ENCODE measurements at places on chromosomes 12 and 14.

DNA sequence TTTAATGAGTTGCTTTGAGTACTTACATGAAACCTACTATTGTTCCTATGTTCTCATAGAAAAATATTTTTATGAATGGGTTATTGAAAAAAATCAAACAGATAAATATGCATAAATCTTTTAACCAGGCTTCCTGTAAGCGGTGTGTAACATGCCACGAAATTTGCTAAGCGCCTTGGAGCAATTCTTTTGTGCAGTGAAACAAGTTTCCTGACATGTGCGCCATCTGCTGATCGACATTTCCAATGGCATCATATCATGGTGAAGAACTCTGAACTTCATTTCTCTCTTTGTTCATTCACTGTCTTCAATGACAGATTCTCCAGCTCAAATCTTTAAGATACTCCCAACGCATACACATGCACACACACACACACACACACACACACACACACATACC is 145.6 kb upstream of the NAV3 start:
- peak; percentile 70 for DNase-seq

- no peak for DNase-seq
Observed at GRCh38 chr14:90610346-90611040, 205.7 kb downstream of the TTC7B start.

DNA sequence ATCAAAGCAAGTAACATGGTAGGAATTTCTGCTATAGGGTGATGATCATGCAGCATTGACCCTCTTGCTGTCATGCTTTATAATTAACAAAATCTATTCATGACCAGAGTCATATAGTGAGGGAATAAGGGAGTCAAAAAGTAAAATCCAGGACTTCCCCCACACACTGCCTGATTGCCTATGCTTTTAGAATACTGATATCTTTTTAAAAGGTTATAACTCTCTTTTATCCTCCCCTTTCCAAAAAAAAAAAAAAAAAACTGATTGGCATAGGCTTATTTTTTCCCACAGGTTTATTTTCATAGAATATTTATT is 51.4 kb downstream of the ZFP36L1 start:
- no peak for DNase-seq

DNA sequence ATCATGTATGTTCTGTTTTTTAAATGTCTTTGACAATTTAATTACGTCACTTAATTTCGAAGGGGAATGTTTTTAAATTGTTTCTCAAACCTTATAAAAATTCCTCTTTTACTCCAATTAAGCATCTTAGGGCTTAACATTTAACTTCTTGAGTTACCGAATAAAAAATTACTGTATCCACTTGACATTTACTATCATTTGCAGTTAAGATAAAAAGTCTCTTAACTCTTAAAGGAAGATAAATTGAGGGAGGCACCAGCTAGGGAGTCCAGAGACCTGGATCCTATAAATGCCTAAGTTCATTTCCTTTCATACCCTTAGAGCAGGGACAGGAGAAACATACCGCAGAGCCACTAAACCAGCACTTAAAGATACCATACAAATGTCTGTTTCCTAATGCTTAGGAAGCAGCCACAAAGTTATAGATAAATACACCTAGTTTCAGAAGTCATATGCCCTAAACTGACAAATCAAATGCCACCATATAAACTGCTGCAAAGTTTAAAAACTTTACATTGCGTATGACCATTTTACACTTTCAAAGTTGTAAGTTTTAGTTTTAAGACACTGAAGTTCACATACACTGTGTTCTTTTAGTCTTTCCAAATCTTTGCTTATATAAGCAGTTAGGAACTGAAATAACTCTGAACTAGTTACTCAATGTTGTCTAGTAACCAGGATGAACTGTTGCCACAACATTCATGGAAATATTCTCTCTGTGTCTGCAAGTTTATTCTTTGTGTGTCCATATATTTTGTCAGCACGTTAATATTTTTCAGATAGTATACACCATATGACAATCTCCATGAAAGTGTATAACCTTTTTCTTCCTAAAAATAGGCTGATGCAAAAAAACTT is 71.2 kb downstream of the GALNT4 start:
- no peak for DNase-seq

DNA sequence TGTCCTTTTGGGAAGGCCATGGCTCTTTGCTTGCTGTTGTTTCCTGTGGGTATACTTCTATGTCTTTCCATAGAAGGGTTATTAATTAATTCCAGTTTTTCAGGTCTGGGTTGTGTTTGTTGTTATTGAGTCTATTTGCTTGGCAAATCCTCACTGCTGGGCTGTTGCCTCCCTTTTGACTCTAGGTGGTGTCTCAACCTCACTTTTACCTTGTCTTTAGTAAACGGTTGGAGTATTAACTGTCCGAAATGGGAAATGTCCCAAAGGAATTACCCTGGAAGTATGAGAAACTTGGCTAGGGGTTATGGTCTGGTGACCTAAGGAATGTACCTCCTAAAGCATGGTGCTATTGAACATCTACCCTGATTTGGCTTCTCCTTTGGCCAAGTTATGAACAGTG is 16.7 kb downstream of the PRH1 start:
- no peak for DNase-seq

DNA sequence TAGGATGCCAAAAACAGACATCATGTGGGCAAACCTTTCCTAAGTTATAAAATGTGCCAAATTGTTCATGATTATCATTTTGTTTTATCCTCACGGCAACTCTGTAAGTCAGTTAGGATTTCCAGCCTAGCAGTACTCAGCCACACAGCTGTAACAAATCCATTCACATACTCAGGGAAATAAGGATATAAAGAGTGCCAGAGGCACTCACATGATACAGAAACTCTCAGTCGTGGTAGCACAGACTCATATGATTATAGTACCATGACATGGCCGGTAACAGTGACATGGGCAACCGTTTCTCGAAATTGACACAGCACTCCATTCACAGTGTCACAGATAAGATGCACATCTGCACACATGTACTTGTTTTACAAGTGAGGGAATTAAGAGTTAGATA is 344.2 kb downstream of the LRIG3 start:
- DNase-seq = no peak

DNA sequence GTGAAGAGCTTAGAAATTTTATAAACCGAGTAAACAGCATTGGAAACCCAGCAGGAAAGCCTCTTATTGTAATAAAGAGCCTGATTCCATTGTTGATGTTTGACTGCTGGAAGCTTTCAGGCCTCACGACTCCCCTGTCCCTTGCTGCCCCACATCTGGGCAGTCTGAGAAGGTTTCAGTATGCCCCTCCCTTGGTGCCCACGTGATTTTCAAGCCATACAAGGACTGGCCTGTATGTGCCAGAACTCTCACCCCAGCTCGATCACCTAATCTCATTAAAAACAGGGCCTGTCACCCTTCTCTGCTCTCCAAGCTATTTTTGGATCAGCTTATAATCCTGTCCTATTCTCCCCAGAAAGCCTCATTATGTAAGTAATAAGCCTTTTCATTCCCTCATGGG is 7.5 kb upstream of the PYROXD1 start:
- no peak for DNase-seq

DNA sequence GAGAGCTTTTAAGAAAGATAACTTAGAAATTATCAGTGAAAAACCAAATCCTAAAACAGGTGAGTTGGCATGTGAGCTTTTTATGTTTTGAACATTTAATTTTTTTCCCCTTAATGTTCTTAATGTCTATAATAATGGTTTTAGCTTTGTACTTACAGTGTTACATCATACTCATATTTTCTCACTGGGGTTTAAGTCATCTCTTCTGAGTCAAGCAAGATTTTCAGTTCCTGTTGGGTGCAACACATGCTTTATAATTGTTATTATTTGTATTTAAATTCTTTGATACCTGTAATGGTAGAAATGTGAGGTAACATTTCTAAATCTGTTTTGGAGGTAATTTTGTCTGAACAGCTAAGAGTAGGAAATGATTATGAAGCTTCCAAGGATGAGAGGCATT is 113.0 kb downstream of the PLEKHA5 start:
- DNase-seq = no peak

- no peak for DNase-seq
Observed at GRCh38 chr12:101876322-101876860, 989 bp upstream of the DRAM1 start.

DNA sequence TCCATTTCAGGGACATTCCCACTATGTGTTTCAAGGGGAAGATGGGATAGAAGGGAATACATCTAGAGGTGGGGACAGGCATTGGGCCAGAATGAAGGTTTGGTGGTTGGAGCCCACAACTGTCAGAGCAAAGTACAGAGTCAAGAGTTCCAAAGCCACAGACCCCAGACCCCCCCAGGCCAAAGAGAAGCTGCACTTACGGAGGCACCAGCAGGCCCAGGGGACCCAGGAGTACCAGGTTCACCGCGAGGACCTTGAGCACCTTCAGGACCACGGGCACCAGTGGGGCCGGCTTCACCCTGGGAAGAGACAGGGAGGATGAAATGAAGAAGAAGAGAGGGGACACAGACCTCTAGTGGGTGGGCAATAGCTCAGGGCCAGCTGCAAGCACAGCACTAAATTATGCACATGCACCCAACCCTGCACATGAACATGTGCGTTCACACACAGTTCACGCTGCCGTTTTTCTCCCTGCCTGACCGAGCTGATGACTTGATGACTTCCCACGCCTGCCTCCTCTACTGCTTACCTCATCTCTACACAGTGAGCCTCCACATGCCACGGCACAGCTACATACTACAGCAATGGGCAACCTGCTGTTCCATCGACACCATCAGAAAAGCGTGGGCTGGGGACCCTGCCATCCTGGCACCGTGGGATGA is 16.7 kb downstream of the COL2A1 start:
- no peak for DNase-seq

DNA sequence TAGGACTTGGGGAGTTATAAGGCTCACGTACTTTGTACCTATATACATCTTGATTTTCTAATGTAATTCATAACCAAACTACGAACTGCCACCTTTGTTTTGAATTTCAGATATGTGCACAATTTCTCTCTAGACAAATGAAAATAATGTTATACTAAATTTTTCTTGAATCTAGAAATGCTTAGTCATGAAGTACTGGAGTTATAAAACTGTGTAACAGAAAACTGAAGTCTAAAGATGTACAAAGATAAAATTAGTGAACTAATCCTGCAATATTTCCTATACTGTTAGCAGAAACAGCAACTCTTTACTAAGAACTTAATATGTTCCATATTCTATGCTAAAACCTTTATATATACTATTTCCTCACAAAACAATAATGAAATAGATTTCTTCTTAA is 15.5 kb downstream of the SEC23A start:
- DNase-seq = no peak

GRCh38 chr14:60164712-60165546 is at the start of gene DHRS7:
Gene DHRS7, minus strand, starts transcription at chr14:60165398. Its CDS starts 89 bp downstream, at chr14:60165309.
- DNase-seq = peak; percentile 45

GRCh38 chr12:72448805-72449204 is 176.6 kb downstream of the TRHDE start:
- DNase-seq = no peak

DNA sequence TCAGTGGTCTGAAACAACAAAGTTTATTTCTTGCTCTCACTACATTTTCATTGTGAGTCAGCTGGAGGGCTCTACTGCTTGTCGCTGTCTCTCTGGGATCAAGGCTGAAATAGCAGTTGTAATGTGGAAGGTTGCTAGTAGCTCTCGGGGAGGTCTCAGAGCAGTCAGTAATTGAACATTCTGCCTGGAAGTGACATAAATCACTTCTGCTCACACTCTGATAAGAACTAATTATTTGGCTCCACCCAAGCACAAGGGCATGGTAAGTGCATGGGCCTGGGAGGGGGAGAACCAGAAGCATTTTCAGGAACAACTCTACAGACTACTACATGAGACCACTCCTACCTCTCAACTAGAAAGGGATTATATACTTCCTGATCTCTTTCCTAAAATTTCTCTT is 128.2 kb downstream of the TMEM117 start:
- DNase-seq = no peak

- DNase-seq = no peak
Observed at GRCh38 chr14:73829526-73830431, 21.9 kb upstream of the PTGR2 start.

DNA sequence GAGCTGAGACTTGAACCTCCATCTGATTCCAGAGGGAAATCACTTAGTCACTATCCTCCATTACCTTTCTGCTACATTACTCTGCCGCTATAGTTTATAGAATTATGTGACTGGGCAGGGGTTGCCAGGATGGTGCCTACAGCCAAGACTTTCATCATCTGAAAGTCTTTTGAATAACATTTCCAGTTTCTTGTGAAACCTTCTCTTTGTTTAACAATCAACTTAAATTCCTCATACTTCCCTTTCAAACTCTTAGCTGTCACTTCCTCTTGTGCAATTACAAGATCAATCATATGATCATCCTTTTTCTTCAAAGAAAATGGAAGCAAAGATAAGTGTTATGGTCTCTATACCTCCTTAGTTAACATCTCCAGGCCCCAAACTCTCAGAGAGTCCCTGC is 25.4 kb upstream of the PELI2 start:
- DNase-seq = no peak

DNA sequence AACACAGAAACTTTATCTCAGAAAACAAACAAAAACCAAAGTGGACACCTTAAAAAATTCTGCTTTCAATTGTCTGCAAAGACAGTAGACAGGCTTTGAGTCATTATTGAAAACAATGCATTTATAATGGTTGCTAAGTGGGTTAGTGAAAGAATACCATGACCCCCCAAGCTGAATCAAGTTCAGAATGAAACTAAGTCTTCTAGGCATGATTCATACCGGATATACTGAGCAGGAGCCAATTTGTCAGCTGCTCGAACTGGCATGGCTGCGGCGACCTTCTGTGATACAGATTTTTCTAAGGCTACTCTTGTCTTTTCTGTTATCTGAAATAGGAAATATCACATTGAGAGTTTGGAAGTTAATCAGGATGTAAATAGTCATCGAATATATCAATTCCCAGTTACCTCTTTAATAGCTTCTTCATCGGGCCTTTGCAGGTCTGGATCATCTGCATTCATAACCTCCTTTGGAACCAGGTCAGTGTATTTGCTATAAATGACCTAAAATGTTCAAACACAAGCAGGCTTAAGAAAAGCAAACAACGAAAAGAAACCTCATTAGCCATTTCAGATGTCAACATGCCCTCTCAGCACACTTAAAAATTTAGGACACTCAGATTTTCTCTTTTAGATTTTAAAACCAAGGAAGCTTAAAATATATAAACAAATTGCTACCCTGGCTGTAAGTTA is 22.3 kb downstream of the SNW1 start:
- no peak for DNase-seq

- no peak for DNase-seq
Observed at GRCh38 chr14:96905825-96906224, 108.6 kb downstream of the VRK1 start.

- DNase-seq = no peak
Observed at GRCh38 chr12:12626471-12626870, 14.8 kb downstream of the CREBL2 start.

- DNase-seq = no peak
Observed at GRCh38 chr12:92426332-92426731, 276.5 kb upstream of the PLEKHG7 start.

- DNase-seq = peak; percentile 30
Observed at GRCh38 chr12:89075880-89076540, 276.3 kb downstream of the DUSP6 start.

GRCh38 chr12:44851586-44851985 is 24.5 kb downstream of the NELL2 start:
- no peak for DNase-seq

GRCh38 chr12:25992026-25992782 is 33.7 kb downstream of the RASSF8 start:
- no peak for DNase-seq

Measured in NCI-H748 treated with DMSO at 0.1 percent for 48 hours (cell line).